MV-4-11 (cell line): ENCODE measurements at places on chromosomes 5 and 9.

DNA sequence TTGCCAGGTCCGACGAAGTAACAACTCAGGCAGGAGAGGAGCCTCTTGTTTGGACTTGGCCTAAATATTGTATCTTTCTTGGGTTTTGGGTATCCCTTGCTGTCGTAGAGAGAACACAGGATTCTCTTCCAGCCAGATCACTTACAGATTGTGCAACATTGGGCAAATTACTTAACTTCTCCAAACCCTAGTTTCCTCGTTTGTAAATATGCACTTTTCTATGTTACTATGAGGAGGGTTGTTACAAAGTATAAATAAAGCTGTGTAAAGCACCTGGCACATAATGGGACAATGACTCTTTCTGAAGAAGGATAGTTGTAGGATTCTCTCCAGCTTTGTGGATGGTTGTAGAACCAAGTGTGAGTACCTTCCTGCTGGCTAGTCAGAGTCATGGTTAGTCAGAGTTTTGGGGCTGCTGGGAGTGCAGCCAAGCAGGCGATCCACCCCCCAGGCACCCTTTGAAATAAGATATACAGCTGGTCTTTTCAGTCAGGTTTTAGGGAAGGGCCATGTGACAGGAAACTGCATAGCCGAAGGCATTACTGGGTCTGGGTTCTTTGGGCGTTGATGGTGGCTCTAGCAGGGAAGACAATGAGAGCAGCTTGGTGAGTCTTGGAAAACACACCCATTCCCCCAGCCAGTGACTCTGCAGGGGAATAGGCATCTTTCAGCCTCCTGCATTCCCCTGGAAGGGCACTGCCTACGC lies 49.9 kb upstream of the GDNF start:
- DNase-seq: peak; percentile 84

DNA sequence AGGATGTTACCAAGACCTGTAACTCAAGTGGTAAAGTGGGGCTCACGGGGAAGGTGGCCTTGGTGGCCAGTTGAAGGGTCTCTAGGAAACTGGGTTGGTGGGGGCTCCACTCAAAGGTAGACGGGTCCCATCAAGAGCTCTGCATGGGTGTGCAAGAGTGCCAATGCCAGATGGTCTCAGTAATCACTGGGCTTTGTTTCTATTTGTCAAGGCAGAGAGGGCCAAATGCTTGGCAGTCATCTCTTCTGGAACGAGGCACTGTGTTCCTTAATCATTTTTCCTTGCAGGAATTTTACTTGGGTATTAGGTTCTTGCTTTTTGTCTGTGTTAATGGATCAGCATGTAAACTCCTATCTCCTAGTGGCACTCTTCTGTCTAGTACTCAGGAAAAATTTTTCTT lies 220.8 kb downstream of the DIRAS2 start:
- no peak for DNase-seq

DNA sequence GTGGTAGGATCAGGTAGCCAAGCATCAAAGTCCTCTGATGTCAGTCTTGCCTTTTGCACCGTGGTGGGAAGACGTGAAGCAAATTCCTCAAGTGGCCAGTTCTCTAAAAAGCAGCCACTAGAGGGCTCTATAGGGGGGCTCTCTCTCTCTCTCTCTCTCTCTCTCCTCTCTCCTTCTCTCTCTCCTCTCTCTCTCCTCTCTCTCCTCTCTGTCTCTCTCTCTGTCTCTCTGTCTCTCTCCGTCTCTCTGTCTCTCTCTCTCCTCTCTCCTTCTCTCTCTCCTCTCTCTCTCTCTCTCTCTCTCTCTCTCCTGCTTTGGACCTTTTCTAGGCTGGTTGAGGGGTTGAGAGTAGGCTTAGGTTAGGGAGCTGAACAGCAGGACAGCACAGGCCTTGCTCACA lies 13.9 kb upstream of the OSMR start:
- peak; percentile 36 for DNase-seq

GRCh38 chr5:78190402-78190801 lies 104.1 kb downstream of the AP3B1 start:
- DNase-seq: no peak

DNA sequence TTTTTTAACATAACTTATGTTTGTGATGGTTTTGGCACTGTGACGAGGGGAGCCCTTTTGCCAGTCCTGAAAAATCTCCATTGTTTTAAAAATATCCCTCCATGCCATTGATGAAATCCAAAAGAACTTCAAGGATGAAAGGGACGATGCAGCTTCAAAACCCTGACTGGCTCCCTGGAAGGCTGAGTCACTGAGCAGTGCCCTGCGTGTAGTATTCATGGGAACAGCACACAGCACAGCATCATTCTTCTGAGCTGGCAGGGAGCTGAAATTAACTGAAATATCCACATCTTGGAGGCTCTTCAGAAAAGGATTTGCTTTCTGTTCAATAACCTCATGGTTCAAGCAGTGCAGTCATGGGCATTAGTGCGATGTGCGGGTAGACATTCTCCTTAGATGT lies 29.7 kb downstream of the PDE4D start:
- DNase-seq: no peak

DNA sequence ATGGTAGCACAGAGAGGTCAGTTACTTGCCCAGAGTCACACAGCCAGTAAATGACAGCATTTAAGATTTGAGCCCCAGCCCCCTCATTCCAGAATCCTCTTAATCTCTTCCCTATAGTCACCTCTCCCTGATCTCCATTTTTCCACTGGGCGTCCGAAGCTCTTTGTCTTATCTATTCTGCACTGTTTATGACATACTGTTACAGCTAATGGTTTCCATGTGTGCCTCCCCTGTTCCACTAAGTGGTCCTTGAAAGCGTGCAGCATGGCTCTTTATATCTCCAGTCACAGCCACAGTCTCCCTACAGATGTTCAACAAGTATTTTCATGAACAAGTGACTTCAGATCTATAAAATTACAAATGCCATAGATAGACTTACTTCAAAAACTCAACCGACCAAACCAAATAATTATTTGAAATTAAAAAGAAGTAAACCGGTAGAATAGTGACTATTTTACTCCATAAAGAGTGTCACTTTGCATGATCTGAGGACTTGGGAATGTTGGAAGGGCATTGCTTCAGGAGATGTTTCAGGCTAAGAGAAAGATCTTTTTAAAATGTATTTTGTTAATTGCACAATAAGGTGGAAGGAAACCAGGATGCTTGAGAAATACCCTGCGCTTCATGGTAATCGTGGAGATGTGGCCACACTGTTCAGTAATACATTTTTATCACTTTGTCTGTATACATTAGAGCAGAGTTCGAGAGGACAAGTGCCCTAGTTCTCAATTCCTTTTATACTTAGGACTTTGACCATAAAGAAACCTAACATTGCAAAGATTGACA lies 237.2 kb downstream of the FBXL7 start:
- DNase-seq: no peak

- DNase-seq: no peak
These were observed 29.9 kb upstream of the SMU1 start for GRCh38 chr9:33106372-33106771.

- DNase-seq: no peak
These were observed 5.1 kb downstream of the IGFBPL1 start for GRCh38 chr9:38419181-38419580.

DNA sequence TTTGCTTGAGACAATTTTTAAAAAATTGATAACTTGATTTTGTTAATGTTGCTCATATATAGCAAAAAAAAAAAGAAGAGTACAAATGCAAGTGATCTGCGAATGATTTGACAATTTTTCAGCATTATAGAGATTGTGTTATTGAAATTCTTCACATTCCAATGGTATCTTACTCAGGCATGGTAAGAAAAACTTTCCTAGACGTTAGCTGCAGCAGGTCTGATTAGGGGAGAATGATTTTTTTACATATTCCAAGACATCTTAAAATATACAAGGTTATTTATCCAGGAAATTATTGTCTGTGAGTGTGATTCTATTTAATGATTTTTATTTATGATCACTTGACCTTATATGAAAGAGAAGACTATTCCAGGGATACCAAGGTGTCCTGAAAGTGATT lies 361.9 kb downstream of the MAT2B start:
- no peak for DNase-seq

DNA sequence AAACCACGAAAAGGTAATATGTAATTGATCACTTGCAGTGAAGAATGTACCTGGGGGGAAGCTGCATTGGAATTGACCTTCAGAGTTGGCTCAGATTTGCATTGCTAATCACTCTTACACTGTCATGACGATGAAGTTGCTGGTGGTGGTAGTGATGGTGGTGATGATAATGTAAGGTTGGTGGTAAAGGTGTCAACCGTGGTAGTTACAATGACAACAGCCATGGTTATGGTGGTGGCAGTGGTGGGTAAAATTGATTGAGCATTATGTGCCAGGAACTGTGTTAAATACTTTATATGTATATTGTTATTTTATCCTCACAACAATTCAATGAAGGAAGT lies 282.4 kb downstream of the NR3C1 start:
- no peak for DNase-seq

DNA sequence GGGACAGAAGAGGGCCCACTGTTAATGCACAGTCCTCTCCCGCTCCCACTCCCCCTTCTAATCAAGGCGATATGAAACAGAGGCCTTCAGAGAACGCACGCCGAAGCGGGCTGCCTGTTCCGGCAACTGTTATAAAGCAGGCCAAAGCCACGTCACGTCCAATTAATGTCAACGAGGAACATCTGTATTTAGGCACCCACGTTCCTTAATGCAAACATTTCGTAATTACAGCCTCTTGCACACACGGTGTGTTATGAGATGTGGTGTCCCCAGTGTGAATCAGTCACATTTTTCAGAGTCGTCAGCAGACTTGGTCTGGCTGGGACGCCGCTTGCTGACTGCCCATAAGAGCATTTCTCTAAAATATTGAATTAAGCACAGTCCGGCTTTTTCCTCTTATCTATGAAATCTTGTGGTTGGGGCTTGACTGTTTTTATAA lies 339.0 kb downstream of the NSG2 start:
- peak; percentile 45 for DNase-seq

DNA sequence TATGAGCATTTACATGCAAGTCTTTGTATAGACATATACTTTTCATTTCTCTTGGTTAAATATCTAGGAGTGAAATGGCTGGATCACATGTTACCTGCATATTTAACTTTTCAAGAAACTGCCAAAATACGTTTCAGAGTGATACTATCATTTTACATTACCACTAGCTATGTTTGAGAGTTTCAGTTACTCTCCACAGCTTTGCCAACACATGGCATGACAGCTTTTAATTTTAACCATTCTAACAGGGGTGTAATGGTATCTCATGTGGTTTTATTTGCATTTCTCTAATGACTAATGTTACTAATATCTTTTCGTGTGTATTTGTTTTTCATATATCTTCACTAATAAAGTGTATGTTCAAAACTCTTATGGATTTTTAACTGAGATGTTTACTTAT lies 99.8 kb downstream of the DTWD2 start:
- no peak for DNase-seq

GRCh38 chr9:128243215-128244018 lies 32.4 kb downstream of the GOLGA2 start:
- DNase-seq: no peak

DNA sequence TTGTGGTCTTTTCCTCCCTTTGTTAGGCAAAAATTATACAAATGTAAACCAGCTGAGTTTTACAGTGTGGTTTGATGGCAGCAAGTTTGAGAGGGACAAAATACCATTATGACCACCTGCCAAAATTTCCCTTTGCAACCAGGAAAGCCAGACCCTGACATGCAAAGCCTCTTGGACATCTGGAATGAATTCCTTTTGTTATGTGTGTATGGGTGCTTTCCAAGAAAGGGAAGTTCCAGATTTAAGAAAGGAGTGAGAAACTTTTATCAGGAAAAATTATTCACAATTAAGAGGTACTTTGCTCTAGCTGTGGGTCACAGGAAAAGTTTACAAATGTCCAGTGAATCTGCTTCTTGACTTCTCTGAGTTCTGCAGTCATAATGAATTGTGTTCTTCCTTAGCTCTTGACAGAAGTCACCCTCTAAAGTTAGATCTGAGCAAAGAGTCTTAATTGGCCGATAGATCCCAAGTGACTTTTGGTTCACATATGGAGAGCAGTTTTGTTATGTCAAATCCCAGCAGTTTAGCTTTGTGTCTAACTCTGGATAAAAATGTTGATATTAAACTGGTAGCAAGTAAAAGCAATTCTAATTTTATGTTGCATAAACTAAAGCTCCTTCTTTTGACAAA lies 295.9 kb upstream of the ZNF608 start:
- DNase-seq: no peak

DNA sequence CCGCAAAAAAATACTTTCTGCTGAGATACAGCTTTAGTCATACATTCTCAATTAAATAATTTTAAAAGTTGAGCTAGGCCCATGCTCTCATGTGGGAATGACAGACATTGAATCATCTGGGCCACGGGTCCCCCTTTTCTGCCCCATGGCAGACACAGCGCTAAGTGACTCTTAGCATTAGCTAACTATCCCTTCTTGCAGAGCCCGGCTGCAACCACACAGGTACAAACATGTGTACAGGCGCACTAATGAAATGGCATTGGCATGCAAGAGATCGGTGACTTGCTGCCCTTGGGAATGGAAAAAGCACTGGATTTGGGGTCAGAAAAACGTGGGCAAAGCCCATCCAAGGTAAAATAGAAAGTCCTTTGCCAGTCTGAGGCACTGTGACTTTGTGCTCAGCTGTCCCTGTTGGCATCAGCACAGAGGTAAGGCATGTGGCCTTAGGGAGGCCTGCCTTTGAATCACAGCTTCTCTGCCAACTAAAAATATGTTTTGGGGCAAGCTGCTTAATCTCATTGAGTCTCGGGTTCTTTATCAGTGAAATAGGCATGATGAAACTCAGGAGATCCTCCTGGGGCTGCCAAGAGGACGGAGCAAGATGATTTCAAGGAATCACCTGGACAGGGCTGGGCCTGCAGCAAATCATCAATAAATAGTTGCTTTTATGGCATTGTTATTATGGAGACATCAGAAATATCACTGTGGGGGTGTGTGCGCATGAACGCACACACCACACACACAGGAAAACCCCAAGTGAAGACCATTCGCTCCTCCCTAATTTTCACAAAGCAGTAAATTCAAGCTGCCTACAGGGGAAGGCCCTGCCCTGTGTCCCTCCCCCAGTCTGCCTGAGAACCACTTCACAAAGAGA lies 54.2 kb downstream of the WHRN start:
- DNase-seq: no peak
